GM23338 (cell line): ENCODE measurements at places on chromosomes 6 and 20.

GRCh38 chr6:28884423-28885131 lies 39.2 kb downstream of the TRIM27 start:
- no peak for DNase-seq

GRCh38 chr6:113846577-113846976 lies 10.6 kb upstream of the MARCKS start:
- DNase-seq: no peak

- no peak for DNase-seq
Measured at GRCh38 chr20:58742668-58743566, 50.3 kb downstream of the NPEPL1 start.

DNA sequence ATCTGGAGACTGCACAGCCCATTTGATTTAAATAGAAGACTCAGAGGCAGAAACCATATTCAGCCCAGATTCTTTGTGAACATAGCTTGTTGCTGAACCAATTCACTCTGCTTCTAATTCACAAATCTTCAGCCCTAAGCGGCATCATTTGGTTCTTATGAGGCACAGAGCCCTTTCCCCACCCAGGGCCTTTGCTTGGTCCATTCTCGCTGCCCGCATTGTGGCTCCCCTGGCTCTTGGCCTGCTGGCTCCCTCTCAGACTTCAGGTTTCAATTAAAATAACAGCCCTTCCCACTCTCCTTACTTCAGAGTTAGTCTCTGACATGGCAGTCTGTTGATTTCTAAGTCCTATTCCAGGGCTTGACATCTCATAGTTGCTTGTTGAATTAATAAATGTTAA lies 9.4 kb upstream of the TMEM14A start:
- DNase-seq: no peak

DNA sequence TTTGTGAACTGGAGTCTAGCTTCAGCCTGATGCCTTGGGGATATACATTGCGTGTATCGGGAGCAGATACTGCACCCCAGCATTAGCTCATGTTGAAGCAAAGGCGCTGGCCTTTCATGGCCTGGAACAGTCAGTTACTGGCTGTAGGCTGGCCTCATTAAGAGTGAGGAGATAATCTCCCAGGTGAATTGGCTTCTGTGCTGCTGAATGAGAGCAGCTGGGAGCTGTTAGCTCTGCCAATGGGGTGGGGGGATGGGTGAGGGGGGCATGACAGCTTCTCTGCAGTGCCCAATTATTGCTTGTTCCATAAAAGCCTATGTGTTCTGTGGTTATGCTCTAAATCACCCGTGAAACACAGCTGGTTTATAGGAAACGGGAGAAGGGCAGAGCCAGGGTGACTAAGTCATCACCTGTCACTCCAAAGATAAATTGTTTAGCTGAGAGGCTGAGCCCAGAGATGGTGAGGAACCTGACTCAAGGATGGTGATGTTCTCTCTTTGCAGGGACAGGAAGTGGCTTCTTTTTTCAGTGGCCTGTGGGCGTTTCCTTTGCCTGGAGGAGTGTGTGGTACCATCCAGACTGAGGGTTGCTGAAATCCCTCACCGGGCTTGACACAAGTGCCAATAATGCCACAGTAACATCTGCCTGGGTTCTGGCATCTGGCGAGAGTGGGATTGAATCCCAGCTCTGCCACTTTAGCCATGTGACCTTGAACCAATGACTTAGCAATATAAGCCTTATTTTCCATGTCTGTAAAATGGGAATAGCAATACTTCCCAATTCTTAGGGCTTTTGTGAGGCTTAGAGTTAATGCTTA lies 170.8 kb downstream of the BCAS1 start:
- DNase-seq: no peak

GRCh38 chr6:44247338-44248302 lies 719 bp downstream of the HSP90AB1 start:
- peak; percentile 62 for DNase-seq

DNA sequence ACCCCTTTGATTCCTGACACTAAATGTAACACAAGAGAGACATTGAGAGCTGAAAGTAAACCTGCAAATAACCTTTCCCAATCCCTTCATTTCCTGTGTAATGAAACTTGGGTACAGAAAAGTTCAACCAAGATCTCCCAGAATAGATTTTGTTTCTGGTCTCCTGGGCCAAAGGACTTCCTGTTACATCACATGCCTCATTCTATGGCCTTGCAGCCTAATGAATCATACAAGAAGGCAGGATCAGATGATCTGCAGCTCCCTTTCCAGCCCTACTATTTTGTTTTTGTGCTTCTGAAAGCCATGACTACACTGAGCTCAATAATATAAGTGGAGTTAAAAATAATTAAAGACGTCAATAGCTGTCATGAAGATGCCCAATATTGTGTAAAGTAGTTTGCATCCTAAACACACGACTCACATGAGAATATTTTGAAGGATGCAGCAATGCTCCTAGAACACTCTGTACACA lies 73.4 kb upstream of the NOX3 start:
- no peak for DNase-seq

GRCh38 chr6:166747644-166748595 lies 120.9 kb upstream of the RPS6KA2 start:
- peak; percentile 41 for DNase-seq

- DNase-seq: no peak
Measured at GRCh38 chr6:64186592-64186991, 551.0 kb downstream of the PHF3 start.

GRCh38 chr6:105263685-105264610 lies 84.1 kb upstream of the POPDC3 start:
- DNase-seq: no peak
